ENCODE measurements at places on chromosomes 2 and 18.

DNA sequence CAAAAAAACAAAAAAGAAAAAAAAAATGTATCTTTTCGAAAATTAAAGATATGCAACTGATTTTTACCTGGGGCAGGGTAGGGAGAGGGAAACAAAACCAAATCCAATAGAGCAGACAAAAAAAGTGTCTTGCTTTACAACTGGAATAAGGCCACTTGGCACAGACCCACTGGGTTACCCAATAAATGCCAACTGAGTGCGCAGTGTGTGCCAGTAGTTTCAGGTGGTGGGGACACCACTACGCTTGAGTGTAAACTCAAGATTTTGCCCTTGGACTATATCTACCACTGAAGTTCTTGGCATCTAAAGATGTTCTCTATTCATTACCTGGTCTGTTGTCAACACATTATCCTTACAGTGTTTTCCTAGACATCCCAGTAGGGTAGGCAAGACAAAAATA lies 16.3 kb downstream of the VPS4B start:
- H3K4me1 ChIP-seq, result peaks cover 4% of the 10 kb centered on the region
- peaks cover 75% of the 10 kb centered on the region for H3K36me3 ChIP-seq
- H3K27me3 ChIP-seq, result no peaks in the 10 kb centered on the region
- H3K27ac ChIP-seq, result no peak overlapping the region

DNA sequence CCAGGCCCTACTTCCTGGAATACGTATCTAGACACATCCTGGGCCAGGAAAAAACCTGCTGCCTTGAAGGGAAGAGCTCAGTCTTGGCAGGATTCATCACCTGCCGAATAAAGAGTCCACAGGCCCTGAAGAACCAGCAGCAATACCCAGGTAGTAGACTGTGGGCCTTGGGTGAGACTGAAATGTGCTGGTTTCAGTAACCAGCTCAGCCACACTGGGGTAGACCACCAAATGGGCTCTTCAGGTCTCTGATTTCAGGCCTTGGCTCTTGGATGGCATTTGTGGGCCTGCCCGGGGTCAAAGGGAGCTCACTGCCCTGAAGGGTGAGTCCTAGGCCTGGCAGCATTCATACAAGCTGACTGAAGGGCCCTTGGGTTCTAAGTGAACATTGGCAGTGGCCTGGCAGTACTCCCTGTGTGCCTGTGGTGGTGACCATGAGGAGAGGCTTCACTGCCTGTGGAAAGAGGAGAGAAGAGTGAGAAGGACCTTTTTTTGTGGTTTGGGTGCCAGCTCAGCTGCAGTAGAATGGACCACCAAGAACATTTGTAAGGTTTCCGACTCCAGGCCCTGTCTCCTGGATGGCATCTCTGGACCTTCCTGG lies 175.1 kb downstream of the ANKRD30B start:
- no peak overlapping the region for H3K27ac ChIP-seq
- DNase-seq, result no peak
- H3K36me3 ChIP-seq, result no peaks in the 10 kb centered on the region
- no peaks in the 10 kb centered on the region for H3K4me1 ChIP-seq

DNA sequence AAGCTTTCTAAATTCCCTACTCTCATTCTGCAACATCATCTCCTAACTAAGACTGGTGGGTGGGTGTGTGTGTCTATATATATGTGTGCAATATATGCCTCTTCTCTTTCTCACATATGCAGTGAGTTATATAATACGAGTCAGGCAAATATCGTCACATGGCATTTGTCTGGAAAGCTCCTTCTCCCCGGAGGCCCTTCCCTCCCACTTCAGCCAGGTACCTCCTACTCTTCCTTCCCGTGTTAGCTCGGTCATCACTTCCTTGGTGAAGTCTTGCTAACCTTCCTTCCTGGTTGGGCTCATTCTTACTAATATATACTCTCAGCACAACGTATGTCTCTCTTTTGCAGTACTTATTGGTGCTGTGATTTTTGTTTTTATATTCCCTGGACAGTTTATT lies 66.4 kb upstream of the NCK2 start:
- no peaks in the 10 kb centered on the region for H3K36me3 ChIP-seq
- no peak overlapping the region for H3K4me3 ChIP-seq
- H3K27me3 ChIP-seq, result no peaks in the 10 kb centered on the region
- H3K4me1 ChIP-seq, result peaks cover 11% of the 10 kb centered on the region
- no peak for DNase-seq
- H3K27ac ChIP-seq, result no peak overlapping the region

GRCh38 chr2:119156891-119157773 lies 1.4 kb downstream of the C1QL2 start:
- H3K4me1 ChIP-seq, result peaks cover 20% of the 10 kb centered on the region
- H3K27me3 ChIP-seq, result peaks cover 37% of the 10 kb centered on the region
- H3K4me3 ChIP-seq, result no peak overlapping the region

GRCh38 chr2:44275927-44276303 lies 635 bp downstream of the SLC3A1 start:
- H3K4me3 ChIP-seq, result no peak overlapping the region
- no peaks in the 10 kb centered on the region for H3K36me3 ChIP-seq
- H3K4me1 ChIP-seq, result no peaks in the 10 kb centered on the region
- no peaks in the 10 kb centered on the region for H3K27me3 ChIP-seq
- H3K27ac ChIP-seq, result no peak overlapping the region
- DNase-seq, result no peak

GRCh38 chr2:3461801-3462492 lies 57.4 kb downstream of the ADI1 start:
- H3K27ac ChIP-seq, result peak overlapping the region; percentile 46
- H3K36me3 ChIP-seq, result peaks cover 90% of the 10 kb centered on the region
- peaks cover 20% of the 10 kb centered on the region for H3K4me1 ChIP-seq
- peak; percentile 72 for DNase-seq
- no peak overlapping the region for H3K4me3 ChIP-seq

- no peak for DNase-seq
- no peaks in the 10 kb centered on the region for H3K27me3 ChIP-seq
- no peak overlapping the region for H3K4me3 ChIP-seq
- no peaks in the 10 kb centered on the region for H3K36me3 ChIP-seq
Observed at GRCh38 chr2:99818842-99819241, 323.5 kb downstream of the AFF3 start.

DNA sequence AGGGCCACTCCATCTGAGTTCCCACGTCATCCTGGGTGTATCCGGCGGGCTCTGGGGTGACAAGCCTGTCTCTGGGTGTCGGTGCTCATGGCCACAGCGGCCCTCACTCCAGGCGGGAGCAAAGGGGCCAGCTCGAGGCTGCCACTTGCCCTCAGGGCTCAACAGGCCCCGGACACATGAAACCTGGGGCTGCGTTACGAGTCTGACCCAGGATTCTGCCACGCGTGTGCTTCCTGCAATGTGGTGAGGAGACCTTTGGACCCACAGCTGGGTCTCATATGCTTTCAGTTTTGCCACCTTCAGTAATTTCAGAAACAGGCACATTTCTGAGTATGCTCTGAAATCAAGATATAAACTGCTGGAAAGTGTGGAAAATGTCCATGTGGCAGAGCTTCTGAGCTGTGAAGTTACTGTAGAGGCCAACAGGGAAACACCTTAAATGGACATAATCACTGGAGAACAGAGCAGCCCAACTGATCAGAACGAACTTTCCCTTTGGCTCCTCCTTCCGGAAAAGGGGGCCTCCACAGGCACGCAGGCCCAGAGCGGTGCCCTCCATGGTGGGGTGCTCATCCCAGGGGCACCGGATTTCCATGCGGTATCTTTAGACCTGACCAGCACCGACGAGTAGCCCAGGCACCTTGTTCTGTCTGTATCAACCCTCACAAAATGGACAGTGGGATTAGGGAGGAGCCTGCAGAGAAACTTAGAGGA lies 14.1 kb downstream of the PER2 start:
- peak overlapping the region; percentile 78 for H3K27ac ChIP-seq
- no peaks in the 10 kb centered on the region for H3K4me1 ChIP-seq
- no peak for DNase-seq
- H3K36me3 ChIP-seq, result peaks cover 60% of the 10 kb centered on the region

GRCh38 chr18:77320971-77321559 lies 71.4 kb downstream of the GALR1 start:
- no peaks in the 10 kb centered on the region for H3K27me3 ChIP-seq
- no peaks in the 10 kb centered on the region for H3K36me3 ChIP-seq
- DNase-seq, result no peak
- H3K4me1 ChIP-seq, result no peaks in the 10 kb centered on the region

DNA sequence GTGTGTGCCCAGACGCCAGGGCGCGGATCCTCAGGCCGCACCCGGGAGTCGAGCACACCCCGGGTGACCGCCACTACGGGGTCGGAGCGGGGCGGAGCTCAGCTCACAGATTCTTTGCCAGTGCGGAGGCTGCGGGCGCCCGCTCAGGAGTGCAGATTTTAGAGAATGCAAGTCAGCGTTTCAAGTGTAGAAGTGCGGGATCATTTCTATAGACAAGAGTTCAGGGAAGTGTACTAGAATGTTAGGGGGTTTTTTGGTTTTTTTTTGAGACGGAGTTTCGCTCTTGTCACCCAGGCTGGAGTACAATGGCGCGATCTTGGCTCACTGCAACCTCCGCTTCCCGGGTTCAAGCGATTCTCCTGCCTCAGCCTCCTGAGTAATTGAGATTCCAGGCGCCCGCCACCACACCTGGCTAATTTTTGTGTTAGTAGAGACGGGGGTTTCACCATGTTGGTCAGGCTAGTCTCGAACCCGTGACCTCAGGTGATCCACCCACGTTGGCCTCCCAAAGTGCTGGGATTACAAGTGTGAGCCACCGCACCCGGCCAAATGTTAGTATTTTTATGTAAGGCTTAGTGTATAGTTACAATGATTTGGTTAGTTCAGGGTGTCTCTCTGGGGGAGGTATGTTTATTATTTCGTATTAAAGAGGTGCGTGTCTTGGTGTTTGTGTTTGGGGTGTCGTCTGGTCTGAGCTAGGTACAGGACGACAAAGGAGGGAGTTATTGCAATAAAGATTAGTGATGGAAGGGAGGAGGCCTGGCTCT lies 619 bp upstream of the FAM168B start:
- peak; percentile 82 for DNase-seq
- H3K27me3 ChIP-seq, result no peaks in the 10 kb centered on the region
- H3K4me3 ChIP-seq, result peak overlapping the region; percentile 65
- peaks cover under 1% of the 10 kb centered on the region for H3K36me3 ChIP-seq
- H3K4me1 ChIP-seq, result peaks cover 31% of the 10 kb centered on the region

- DNase-seq, result no peak
- H3K27ac ChIP-seq, result no peak overlapping the region
- H3K36me3 ChIP-seq, result no peaks in the 10 kb centered on the region
Observed at GRCh38 chr2:29518010-29518409, 402.8 kb downstream of the CLIP4 start.

GRCh38 chr2:28490558-28490957 lies 5.3 kb upstream of the PLB1 start:
- no peak overlapping the region for H3K27ac ChIP-seq
- no peak for DNase-seq
- peaks cover 4% of the 10 kb centered on the region for H3K27me3 ChIP-seq
- H3K36me3 ChIP-seq, result no peaks in the 10 kb centered on the region

GRCh38 chr2:96174251-96175144 lies 29.3 kb upstream of the DUSP2 start:
- H3K27me3 ChIP-seq, result no peaks in the 10 kb centered on the region
- H3K4me1 ChIP-seq, result no peaks in the 10 kb centered on the region
- H3K36me3 ChIP-seq, result no peaks in the 10 kb centered on the region
- no peak overlapping the region for H3K4me3 ChIP-seq

DNA sequence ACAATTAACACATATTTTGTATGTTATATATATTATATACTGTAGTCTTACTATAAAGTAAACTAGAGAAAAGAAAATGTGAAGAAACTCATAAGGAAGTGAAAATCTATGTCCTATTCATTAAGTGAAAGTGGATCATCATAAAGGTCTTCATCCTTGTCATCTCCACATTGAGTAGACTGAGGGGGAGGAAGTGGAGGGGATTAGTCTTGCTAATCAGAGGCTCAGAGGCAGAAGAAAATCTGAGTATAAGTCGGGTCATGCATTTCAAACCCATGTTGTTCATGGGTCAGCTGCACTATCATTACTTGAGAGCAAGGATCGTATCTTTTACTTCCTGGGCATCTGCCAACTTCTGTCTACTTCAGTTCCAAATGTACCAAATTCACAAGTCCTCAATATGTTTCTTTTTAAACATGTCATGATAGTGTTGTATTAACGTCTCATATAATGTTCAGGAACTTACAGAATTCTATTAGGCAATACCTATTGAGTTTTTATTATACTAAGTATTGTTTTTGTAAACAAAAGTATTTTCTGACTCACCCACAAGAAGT lies 208.9 kb upstream of the BOD1L2 start:
- H3K4me3 ChIP-seq, result no peak overlapping the region
- H3K27ac ChIP-seq, result no peak overlapping the region
- no peaks in the 10 kb centered on the region for H3K4me1 ChIP-seq
- no peaks in the 10 kb centered on the region for H3K27me3 ChIP-seq
- no peaks in the 10 kb centered on the region for H3K36me3 ChIP-seq

Measured in spleen (tissue), 13 donors.